ENCODE measurements at places on chromosomes 16 and 17.

DNA sequence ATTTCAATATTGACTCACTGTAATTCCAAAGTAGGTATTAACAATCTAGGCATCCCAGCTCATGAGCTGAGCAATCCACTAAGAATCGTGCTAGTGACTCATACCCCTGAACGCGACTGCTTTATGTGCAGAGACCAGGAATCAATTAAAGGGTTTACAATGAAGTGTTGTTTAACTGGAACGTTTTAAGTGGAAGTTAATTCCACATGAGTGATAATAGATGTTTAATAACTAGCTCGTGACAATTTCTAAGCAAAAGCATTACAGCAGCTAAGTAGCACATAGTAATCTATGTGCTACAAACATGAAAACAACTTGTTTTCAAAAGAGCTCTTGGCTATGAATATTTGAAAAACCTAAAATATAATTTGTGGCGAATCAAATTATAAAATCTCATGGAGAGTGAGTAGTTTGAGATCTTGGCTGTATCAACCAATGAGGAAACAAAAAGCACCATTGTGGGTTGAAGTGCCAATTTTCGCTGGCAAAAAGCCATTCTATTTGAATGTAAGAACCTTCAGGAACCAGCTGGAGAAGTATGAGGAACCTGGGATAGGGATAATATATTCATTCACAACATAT, 9.4 kb downstream of the GJC1 start:
- no peak for DNase-seq

- peak; percentile 76 for DNase-seq
Measured at GRCh38 chr17:17839791-17840707, 3.3 kb upstream of the SREBF1 start.

DNA sequence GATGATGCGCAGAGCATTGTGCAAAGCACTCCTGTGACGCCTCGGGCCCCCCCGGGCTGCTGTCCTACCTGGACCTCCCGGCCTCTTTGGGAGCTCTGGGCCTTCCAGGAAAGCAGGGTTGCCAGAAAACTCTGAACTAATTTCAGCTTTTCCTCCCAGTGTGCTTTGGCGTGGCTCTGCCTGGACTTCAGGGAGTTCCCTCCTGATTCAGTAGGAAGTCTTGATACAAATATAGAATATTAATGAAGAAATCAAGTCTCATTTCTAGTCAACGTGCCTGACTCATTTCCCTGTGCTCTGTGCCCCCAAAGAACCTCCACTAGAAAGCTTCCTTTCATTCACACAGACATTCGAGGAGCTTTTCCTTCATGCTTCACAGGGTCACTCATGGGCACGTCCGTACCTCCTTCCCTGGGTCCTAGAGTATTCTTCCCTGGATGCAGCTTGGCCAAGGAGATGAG, 84.0 kb upstream of the NOL11 start:
- no peak for DNase-seq

DNA sequence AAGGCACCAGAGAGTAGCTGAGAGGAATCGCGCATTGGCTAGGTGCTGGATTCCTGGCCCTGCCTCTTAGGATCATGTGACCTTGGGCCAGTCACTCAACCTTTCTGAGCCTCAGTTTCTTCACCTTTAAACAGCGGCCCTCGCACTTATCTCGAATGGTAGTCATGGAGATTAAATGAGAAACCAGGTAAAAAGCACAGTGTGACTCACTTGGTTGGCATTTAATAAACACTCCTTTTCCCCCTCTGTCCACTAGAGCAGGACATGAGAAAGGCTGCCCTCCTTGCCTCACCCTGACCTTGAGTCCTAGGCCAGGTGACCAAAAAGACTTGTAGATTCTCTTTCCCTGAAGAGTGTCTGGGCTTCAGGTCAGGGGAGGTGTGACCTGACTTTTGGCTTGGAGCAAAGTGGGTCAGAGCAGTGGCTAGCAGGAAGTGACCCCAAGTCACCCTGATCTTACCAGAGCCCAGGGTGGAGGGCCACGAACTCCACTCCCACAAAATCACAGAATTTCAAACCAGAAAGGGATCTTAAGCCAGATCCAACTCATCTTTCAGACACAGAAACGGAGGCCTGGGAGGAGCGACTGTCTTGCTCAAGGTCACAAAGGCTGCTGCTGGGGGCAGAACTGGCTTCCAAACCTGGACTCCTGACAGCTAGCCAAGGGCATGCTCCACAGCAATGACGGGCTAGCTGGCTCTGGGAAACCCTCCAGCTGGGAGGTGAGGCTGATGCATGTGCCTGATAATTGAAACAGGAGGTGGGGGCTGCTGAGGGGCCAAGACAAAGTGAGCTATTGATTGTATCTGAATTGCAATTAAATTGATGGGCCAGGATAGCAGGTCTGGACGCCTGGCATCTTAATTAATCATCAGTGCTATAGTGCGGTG, 65.2 kb downstream of the PIPOX start:
- DNase-seq: no peak

- DNase-seq: no peak
Measured at GRCh38 chr17:79214940-79215604, 140.4 kb downstream of the ENGASE start.

- DNase-seq: no peak
Measured at GRCh38 chr16:53202398-53202797, 147.6 kb downstream of the CHD9 start.

- no peak for DNase-seq
Measured at GRCh38 chr17:67125924-67126323, 81.6 kb downstream of the CACNG1 start.

DNA sequence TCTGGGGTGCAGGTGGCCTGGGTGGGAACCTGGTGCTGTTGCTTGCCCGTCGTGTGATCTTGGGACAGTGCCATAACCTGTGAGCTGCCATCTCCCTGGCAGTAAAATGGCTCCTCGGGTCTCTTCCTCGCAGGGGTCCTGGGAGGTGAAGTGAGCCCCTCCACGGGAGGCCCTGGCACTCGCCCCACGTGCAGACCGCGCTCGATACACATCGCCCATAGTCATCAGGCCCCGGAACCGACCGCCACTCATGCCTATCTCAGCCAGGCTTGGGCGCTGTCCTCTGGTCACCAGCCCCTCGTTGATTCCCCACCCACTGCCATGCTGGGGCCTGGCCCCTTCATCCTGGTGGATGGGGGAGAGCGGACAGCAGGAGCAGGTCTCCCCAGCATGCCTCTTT, 21.5 kb upstream of the OSGIN1 start:
- no peak for DNase-seq

- no peak for DNase-seq
Measured at GRCh38 chr17:58980706-58981481, 125.8 kb downstream of the TRIM37 start.

GRCh38 chr17:80431246-80432195, 16.6 kb downstream of the ENDOV start:
- no peak for DNase-seq

DNA sequence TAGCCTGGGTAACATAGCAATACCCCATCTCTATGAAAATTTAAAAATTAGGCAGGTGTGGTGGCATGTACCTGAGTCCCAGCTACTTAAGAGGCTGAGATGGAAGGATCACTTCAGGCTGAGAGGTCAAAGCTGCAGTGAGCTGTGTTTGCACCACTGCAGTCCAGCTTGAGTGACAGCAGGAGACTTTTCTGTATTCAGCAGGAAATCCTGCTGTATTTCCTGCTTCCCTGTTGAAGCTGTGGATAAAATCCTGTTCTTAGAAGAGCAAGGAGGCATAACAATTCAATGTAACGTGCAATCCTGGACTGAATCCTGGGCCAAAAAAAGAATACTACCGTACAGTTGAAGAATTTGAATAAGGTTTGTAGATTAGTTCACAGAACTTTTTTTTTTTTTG, 62.2 kb downstream of the FBXL20 start:
- DNase-seq: no peak

- DNase-seq: no peak
Measured at GRCh38 chr16:85718682-85719081, 29.9 kb upstream of the GINS2 start.

DNA sequence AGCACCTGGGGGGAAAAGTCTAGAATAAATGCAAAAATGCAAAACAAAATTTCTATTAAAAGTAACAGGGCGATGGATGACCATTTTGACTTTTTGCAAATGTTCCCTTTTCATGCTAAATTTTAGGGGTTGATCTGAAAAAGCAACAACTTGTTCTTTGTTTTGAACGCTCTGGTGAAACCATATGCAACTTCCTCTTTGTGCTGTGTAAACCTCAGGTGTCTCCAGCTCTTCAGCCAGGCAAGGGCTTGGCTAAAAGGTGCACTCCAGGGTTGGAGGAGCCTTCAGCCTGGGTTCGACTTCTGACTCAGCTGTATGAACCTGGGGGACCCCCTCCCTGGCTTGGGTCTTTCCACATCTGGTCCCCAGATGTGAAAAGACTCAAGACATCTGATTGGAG, 9.5 kb downstream of the IRF8 start:
- no peak for DNase-seq

- no peak for DNase-seq
Measured at GRCh38 chr16:4016005-4016352, 100.3 kb downstream of the ADCY9 start.

GRCh38 chr17:48558057-48558830, 13.3 kb upstream of the HOXB2 start:
- DNase-seq: no peak

DNA sequence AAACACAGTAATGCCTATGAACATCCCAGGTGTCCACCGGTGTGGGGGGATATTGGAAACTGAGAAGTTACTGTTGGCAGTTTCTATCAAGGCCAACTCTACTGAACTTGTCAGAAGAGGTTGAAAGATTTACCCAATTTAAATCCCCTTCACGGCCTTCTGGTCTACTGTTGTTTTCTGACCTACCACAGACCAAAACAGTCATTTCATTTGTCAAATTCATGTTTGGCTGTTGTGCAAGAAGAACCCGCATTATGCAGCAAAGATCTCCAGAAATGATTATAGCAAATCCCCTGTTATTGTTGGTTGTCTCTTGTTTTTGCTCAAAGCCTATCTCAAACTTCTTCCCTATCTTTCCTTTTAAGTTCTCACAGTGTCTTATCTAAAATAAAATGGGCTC, 73.1 kb upstream of the MAF start:
- no peak for DNase-seq

DNA sequence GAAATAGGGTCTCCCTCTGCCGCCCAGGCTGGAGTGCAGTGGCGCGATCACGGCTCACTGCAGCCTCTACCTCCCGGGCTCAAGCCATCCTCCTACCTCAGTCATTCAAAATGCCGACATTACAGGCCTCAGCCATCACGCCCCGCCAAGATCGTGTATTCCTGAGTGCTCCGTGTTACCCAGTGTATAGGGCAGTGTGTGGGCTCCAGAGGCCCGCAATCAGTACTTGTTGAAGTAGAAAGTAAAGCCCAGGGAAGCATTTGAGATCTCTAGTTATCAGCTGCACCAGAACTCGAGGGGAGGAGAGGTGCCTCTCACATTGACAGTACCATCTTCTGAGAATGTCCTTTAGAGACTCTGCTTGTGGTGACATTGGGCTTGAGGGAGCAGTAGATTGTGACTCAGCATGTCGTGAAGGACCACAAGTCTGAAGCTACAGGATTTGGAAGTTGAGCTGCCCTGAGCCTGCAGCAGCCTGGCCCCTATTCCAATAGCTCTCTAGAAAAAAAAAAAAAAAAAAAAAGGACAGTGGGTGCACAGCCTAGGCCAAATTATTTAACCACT, 1.1 kb upstream of the PRPSAP1 start:
- DNase-seq: no peak

DNA sequence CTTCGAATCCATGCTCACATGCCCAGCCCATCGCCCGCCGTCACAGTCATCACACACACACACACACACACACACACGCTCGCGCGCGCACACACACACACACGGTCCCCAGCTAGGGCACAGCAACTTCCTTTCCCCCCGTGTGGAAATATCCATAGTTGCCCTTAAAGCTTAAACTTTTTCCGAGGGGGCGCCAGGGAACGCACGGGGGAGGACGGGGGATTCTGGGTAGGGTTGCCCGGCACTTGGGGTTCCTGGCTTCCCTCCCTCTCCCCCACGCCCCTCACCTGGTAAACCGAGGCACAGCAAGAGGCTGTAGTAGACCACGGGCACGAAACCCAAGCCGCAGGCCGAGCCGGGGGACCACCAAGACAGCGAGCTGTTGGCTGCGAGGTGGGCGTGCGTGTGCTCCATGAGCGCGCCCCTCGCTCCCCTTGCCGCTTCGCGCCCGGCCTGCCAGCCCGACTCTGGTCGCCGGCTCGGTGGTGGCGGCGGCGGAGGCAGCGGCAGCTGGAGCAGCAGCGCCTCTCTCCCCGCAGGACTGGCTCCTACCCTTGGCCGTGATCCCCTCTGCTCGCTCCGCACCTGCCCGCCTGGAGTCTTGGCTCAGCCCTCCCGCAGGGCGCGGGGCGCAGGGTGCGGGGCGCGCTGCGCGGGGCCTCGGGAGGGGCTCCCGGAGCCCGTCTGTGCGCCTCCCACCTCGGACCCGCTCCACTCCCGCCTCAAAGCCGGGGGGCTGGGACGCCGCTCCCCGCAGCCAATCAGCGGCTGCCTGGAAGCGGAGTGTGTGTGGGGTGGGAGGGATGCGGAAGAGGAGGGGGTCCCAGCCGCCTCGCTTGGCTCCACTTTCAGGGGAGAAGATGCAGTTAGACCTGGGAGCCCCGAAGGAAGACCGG, at the start of gene GPR139:
TSS of gene GPR139 (minus strand) at position 688 of the 896 bp plus-strand sequence. CDS start at position 414, 274 bp downstream.
- DNase-seq: no peak

- no peak for DNase-seq
Measured at GRCh38 chr16:51355195-51355594, 204.1 kb upstream of the SALL1 start.

GRCh38 chr16:50244504-50245416, 21.6 kb upstream of the ADCY7 start:
- DNase-seq: no peak

DNA sequence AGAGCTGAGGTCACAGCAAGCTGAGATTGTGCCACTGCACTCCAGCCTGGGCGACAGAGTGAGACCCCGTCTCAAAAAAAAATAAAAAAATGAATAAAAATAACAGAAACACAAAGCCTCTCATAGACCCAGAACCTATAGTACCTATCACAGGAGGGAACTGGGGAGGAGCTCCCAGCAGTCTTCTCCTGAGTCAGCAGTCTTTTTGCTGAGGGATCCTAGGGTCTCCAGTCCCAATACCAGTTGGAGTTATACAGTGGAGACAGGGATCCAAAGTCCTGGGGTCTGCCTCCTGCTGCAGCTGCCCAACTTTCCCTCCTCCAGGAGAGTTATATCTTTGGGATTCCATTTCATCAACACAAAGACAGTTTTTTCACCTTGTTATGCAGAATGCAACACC, 3.7 kb upstream of the TMUB2 start:
- DNase-seq: no peak

GRCh38 chr17:39122991-39123390, 28.4 kb downstream of the PLXDC1 start:
- DNase-seq: no peak

- no peak for DNase-seq
Measured at GRCh38 chr17:15480204-15480603, 12.8 kb upstream of the CDRT4 start.

DNA sequence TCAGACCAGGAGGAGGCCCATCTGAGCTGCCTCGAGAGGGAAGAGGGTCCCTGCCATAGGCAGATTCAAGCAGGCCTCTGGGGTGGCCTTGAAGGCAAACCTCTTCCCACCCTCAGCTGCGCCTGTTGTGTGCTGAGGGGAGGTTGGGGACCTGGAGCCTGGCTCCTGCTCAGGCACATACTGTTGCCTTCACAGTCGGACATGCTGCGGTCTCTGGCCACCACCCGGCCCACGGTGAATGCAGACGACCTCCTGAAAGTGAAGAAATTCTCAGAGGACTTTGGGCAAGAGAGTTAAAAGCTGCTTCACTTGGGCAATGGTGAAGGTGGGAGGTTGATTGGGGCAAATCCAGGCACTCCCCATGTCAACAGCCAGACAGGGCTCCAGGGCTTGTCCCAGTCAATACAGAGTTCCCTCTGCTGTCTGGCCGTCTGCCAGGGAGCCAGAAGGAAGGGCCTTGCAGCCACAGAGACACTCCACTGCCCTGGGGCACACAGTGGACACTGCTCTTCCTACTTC, 6.3 kb downstream of the PDF start:
- DNase-seq: no peak

Data from stimulated activated naive CD4-positive, alpha-beta T cell treated with Interleukin-2 at 50 U/mL for 16 hours (primary cell).